Inflammatory macrophage treated with lipopolysaccharide for 1 hour (primary cell): ENCODE measurements at places on chromosomes 6 and 20.

GRCh38 chr6:52820198-52820597, 16.6 kb upstream of the GSTA1 start:
- no peak for DNase-seq

DNA sequence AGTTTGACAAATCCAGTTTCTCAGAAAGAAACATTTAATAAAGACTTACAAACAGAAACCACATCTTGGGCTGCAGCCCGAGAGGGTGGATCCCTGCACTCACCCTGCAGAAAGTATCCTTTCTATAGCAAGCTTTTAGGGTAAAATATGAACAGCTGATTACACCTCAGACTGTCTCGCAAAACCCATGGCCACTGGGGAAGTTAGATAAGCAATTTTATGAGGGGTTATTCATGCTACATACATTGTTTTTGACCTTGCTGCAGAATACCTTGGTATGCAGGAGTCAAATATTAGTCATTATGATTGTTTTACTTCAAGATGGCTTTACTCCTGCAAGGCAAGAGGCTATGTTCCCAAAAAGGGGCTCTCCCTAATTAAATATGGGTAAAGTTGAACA, 126.9 kb downstream of the OR2B2 start:
- DNase-seq = no peak

GRCh38 chr6:70844301-70844700, 112.6 kb downstream of the B3GAT2 start:
- no peak for DNase-seq

GRCh38 chr6:72969666-72970065, 255.6 kb downstream of the KHDC1L start:
- no peak for DNase-seq

DNA sequence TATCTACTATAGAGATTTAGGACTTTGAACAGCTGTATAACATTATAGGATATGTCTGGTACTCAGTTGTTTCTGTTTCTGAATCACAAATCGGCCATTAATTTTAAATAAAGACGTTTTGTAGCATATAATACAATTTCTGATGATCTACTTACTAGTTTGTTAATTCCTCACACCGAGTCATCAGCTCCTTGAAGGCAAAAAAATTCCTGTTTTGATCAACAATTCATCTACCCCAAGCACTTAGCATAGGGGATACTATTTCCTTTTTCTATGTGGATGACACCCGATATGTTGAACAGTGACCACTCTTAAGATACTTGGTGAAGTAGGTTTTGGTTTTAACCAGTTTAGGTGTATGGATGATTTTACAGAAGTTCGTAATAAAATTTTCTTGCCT, 107.3 kb downstream of the NCOA3 start:
- DNase-seq = peak; percentile 37

GRCh38 chr20:58634059-58634458, 17.0 kb upstream of the STX16 start:
- no peak for DNase-seq

GRCh38 chr20:63831993-63832686, 1.1 kb upstream of the ZBTB46 start:
- DNase-seq = peak; percentile 37

DNA sequence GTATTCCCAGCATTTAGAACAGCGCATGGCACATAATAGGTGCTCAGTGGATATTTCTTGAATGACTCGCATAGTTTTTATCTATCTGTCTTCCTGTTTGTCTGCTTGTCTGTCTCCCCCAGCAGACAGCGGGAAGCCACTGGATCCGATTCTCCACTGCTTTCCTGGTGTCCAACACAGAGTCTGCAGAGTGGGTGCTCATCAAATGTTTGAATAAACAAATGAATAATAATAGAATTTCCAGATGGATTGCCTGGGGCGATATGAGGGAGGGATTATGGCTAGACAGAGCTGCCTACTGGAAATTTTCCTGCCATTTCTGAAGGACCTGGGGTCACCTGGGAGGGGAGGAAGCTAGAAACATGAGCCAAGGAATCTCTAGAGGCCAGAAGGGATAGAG, 18.9 kb downstream of the CDH22 start:
- DNase-seq = no peak

DNA sequence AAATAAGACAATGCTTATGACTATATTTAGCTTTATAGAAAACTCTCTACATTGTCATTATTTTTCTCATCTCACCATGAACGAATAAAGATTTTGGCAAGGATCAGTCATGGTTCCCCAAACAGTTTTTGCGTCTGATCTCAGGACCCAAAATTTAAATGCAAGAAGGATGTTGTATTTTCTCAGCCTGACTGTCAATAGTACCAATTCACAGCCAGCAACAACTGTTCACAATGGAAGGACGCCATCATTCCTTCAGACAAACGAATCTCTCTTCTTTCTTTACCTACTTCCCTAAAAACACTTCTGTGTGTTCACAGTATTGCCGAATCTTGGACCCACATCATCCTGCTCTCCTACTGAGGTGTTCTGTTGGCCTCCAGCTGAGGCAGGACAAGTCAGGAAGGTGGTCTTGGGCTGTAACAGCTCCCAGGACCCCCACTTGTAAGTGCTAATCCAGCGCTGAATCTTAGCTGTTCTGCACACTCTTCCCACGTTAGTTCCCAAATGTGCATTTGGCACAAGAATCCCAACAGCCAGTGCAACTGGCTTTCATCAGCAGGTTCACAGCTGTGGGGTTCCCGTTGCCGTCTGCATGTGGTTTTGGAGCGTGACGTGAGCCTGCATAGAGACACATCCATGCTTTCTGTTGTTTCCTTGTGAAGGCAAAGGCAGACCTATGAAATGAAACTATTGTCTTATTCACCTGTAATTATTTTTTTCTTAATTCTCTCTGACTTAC, 600.0 kb downstream of the QKI start:
- no peak for DNase-seq

DNA sequence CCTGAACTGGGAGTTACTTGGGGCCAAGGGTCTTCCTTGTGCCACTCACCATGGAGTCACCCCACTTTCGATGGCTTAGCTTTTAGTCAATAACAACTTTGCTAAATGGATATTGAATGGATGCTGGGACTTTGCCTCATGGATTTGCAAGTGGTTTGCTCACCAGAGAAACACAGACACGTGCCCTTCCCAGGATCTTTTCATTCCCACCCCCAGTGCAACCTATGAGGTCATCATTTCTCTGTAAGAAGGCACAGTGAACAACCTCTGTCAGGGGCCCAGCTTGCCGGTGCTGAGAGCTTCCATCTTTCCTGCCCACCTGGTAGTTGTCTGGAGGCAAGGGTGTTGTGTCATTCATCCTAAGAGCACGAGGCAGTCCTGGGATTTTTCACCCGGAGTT, 256.8 kb upstream of the PMEPA1 start:
- DNase-seq = no peak

DNA sequence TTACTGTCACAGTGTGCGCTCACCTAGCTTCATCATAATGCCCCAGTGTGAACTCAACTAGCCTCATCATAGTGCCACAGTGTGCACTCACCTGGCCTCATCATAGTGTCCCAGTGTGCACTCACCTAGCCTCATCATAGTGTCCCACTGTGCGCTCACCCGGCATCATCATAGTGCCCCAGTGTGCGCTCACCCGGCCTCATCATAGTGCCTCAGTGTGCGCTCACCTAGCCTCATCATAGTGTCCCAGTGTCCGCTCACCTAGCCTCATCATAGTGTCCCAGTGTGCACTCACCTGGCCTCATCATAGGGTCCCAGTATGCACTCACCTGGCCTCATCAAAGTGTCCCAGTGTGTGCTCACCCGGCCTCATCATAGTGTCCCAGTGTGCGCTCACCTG, 10.6 kb downstream of the TMEM242 start:
- no peak for DNase-seq

DNA sequence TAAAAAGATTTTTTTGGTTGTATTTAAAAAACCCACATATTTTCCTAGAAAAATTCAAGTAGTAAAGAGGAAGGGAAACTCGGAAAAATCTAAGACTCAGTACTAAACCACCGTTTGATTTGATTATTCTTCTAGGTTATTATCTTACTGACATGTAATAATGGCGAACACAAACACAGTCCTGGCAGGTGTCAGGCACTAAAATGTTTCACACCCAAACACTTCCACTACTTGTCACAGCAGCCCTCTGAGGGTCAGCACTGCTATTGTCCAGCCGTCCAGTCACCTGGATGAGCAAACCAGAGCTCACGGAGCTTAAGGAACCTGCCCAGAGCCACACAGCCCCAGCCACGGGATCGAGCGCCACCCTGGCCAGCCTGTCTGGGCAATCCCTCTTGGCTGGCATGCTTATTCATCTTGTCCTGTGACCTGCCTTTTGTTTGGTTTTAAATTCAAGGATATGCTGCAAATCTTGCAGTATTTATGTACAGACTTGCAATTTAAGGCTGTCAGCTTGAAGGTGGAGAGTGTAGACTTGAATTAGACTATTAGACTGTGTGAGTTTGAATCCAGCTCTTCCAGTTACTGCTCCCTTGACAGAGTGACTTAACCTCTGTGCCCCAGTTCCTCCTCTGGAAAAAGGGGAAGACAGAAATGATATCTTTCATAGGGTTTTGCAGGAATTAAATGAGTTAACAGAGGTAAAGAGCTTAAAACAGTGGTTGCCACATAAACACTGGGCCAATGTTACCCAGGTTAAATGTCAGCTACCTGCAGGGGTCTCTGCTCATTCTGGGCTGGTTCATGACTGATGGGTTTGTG, 82.2 kb downstream of the CDYL start:
- DNase-seq = peak; percentile 20

DNA sequence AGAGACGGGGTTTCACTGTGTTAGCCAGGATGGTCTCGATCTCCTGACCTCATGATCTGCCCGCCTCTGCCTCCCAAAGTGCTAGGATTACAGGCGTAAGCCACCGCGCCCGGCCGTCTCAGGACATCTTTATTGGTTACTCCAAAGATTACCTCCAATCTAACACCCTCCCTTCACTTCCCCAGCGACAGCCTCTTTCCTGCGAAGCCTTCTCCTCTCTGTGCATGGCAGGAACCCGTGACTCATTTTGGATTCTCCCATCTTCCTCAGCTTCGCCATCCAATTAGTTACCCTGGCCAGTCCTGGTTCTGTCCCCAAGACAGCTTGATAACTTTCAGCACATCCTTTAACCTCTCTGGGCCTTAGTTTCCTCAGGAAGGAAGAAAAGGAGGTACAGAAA, 51.3 kb upstream of the TOX2 start:
- no peak for DNase-seq

DNA sequence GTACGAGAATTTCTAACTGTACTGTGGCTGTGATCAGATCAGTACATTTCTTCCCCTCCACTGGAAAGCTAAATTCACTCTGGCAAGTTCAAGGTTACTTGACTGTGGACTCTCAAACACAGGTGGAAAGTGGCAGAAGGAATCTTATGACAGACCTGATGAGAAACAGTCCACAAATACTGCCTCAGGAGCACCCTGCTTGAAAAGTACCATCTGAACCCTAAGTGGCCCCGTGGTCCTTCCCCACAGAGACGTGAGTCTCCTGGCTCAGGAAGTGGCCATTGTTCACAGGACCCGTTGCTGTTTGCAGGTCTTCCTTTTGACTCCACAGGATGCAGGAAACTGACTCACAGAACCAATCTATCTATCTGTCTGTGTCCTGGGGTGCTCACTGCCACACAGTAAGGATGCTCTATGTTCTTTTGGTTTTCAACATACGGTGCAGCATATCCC, 47.5 kb upstream of the NHSL1 start:
- DNase-seq = no peak

GRCh38 chr6:47740714-47741113, 41.1 kb upstream of the OPN5 start:
- no peak for DNase-seq

DNA sequence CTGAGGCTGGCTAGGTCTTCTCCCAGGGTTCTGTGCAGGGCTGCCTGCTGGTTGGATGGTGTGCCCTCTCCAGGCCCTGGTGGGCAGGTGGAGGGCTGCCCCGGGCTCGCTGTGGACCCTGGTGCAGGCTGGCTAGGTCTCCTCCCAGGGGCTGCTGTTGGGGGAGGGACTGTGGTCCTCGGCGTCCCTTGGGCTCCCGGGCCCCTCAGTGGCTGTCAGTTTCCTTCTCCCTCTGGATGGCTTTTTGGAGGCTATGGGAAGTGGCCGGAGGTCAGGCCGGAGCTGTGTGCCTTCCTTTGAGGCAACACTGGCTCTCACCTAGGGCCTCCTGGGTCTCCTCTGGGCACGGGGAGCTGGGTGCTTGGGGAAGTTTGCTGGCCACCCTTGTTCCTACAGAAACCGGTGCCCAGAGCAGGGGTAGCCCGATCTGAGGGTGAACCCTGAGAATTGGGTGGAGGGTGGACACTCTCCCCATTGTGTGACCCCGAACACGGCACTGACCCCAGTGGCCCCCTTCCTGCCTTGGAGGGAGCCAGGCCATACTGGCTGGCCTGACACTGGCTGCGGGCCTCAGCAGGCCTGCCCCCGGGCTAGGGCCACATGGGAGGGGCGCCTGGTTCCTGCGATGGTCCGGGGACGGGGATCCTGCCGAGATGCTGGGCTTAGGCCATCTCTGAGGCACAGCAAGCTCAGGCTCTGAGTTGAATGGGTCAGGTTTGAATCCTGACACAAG, 3.8 kb upstream of the CABLES2 start:
- DNase-seq = no peak

- DNase-seq = no peak
These were observed 292.2 kb upstream of the JAG1 start for GRCh38 chr20:10965936-10966470.

- no peak for DNase-seq
These were observed 92.0 kb downstream of the CD40 start for GRCh38 chr20:46209930-46210671.

- no peak for DNase-seq
These were observed 1.2 kb downstream of the GPR6 start for GRCh38 chr6:109979033-109979921.

GRCh38 chr6:44538131-44538806, 150.8 kb downstream of the CDC5L start:
- DNase-seq = no peak

DNA sequence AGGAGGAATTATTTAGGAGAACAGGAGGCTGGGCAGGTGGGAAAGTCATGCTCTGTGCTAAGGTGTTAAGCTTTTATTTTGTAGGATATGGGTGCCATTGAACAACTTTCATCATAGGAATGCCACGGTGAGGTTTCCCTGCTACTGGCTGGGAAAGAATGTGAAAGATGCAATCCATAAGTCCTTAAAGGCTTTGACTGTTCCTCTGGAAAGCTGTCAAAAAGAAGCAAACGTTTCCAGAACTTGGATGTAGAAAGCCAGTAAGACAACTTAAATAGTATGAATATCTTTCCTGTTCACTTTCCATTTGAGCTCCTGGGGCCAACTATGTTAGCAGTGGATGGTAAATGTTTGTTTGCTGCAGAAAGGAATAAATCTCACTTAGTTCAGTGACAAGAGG, 574.4 kb downstream of the RNF144B start:
- DNase-seq = no peak

- DNase-seq = no peak
These were observed 31.9 kb upstream of the TAB2 start for GRCh38 chr6:149285626-149286025.
